Calu3 (cell line): ENCODE measurements at places on chromosomes 13 and 19. TPM values are rescaled to one million over a fixed set of nuclear protein-coding genes. Genes with fewer than 3 reads are reported as not detected.
A peak's percentile ranks its signal among the peaks of the same experiment; 100 is the strongest.

Gene FCGBP
- 3.7 and 5.3 TPM in 2 replicates for total RNA-seq

Gene IZUMO4
- total RNA-seq: 2.7 and 2.8 TPM in 2 replicates

Gene TSSK6
- total RNA-seq: 2.8 and 3.1 TPM in 2 replicates

Gene ZNF229
- total RNA-seq: 4.0 and 4.2 TPM in 2 replicates

Gene RINL
- total RNA-seq: 4.1 TPM in 2 replicates

Gene NCR1
- total RNA-seq: not detected in 2 replicates

Gene SELENOV
- not detected in 2 replicates for total RNA-seq

Gene ZGLP1
- total RNA-seq: 4.6 and 7.0 TPM in 2 replicates

Gene PPM1N
- total RNA-seq: 5.0 and 6.8 TPM in 2 replicates

Gene GFY
- not detected in 2 replicates for total RNA-seq

Gene NRTN
- total RNA-seq: 3.9 and 5.4 TPM in 2 replicates

Gene FFAR1
- total RNA-seq: not detected in 2 replicates

Gene MYO9B
- total RNA-seq: 38.4 and 40.4 TPM in 2 replicates

Gene SYCN
- total RNA-seq: not detected in 2 replicates

Gene SIGLEC9
- total RNA-seq: not detected in 2 replicates

DNA sequence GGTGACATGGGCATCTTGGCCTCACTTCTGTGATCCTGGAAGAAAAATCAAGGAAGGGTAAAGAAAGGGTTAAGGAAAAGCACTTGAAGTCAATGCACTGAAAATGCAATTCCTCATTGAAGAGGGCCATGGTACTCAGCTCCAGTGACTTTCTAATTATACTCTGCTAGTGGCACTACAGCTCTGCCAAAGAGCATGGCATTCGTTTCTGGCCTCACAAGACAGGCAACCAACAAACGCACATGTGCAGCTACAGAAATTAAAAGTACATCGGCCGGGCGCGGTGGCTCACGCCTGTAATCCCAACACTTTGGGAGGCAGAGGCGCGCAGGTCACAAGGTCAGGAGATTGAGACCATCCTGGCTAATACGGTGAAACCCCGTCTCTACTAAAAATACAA, 21.8 kb downstream of the SACS start:
- DNase-seq: no peak

GRCh38 chr19:58545286-58546018, 1.6 kb downstream of the TRIM28 start:
- no peak for DNase-seq

GRCh38 chr13:113260996-113261395, 36.0 kb upstream of the LAMP1 start:
- no peak for DNase-seq

DNA sequence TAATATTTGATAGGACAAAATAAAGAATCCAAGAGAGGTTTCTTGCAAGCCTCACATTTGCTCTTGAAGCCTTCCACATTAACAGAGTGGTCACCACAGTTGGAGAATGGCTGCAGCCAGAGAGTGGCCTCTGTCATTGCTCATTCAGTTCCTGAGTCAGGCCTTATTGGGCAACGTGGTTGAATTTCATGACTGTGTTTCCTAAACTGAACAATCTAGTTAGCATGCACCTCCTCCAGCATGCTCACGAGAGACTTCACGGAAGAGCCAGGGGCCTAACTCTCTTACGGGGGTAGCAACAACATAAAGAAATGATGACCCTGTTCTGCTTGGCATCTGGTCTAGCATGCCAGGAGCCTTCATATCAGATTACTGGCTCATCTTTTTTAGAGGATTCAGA, 9.6 kb upstream of the UBL3 start:
- no peak for DNase-seq

GRCh38 chr19:29372461-29372860, 153.3 kb upstream of the VSTM2B start:
- DNase-seq: no peak

- no peak for DNase-seq
Measured at GRCh38 chr13:102869948-102870676, 24.3 kb downstream of the ERCC5 start.

DNA sequence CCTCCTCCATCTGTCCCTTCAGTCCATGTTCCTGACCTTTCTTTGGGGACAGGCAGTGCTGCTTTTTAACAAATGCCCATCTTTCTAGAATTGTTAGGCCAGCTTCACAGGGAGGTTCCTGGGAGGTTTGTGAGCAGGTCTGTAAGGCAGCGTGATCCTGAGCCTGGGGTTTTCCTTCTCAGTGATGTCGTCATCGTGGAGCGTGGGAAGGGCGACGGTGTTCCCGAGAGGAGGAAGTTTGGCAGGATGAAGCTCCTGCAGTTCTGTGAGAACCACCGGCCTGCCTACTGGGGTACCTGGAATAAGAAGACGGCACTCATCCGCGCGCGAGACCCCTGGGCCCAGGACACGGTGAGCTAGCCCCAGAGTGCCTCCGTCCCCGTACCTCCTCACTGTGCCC, 26.8 kb downstream of the CHAF1A start:
- DNase-seq: no peak

- no peak for DNase-seq
Measured at GRCh38 chr13:101946401-101946800, 455.4 kb downstream of the FGF14 start.

- no peak for DNase-seq
Measured at GRCh38 chr19:3225169-3225485, 666 bp downstream of the CELF5 start.

DNA sequence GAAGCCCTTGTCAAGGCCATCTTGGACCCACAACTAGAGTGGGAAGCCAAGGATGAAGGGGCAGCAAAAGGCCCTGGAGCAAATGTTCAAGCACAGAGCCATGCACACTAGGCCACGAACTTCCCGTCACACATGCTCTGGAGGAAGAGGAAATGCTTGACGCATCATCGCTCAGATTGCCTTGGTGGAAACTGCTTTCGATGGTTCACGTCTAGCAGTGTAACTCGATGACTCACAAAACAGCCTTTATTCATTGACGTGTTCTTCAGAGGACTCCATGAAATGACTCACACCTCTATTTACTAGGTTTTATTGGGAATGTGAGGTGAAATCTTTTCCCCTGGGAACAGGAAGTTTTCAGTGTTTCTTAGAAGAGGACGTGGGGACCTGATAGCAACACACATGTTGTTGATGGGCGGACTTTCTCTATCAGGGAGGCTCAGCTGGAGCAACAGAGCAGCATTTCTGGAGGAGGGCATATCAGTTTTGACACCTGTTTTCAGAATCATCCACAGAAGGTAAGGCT, 79.8 kb upstream of the FLT1 start:
- DNase-seq: peak; percentile 42

- DNase-seq: no peak
Measured at GRCh38 chr13:46536341-46536740, 16.6 kb upstream of the LRCH1 start.

GRCh38 chr19:4664642-4665041, 5.5 kb downstream of the MYDGF start:
- no peak for DNase-seq

DNA sequence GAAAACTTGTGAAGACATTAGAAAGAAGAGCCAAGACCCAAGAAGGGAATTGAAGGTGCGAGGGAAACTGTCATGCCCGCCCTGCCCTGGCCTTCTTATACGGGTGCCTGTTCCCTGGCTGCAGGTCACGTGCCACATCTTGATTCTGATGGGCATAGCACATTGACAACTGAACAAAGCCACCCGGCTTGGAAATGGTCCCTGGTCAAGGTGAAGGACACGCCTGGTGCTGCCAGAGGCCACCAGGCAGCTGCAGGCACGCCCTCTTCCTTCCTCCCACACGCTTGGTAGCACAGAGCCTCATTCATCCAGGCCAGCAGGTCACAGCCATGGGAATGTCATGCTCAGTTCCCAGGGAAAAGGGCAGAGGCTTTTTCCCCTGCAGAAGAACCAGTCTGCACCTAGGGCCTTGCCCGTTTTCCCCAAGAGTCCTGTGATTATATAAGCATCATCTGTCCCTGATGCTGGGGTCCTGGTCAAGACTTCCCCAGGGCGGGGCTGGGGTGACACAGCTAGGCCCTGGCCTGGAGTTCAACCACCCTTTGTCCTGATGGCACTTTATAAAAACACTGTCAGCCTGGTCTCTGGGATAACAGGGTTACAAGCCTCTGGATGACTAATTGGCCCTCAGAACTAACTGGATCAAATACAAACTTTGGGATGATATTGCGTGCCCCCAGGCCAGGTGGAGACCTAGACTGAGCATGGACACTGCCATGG, 56.0 kb downstream of the CDADC1 start:
- peak; percentile 17 for DNase-seq

DNA sequence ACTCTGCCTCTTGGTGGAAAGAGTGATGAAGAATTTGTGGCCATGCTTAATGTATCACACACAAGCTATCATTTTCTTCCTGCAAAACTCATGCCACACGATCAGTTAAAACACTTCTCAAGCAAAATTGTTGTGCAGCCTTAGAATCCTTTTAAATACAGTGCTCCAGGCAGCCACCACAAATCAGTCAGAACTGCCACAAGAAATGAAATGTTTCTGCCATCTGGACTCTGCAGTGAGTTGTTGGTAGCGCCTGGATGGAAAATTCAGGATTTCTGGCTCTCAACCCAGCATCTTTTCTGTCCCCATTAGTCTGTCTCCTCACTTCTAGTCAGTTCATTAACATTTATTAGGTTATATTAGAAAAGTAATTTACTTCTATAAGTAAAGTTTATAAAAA, 179.5 kb downstream of the GPC6 start:
- DNase-seq: no peak

- DNase-seq: no peak
Measured at GRCh38 chr13:75263741-75264407, 218.1 kb downstream of the TBC1D4 start.

DNA sequence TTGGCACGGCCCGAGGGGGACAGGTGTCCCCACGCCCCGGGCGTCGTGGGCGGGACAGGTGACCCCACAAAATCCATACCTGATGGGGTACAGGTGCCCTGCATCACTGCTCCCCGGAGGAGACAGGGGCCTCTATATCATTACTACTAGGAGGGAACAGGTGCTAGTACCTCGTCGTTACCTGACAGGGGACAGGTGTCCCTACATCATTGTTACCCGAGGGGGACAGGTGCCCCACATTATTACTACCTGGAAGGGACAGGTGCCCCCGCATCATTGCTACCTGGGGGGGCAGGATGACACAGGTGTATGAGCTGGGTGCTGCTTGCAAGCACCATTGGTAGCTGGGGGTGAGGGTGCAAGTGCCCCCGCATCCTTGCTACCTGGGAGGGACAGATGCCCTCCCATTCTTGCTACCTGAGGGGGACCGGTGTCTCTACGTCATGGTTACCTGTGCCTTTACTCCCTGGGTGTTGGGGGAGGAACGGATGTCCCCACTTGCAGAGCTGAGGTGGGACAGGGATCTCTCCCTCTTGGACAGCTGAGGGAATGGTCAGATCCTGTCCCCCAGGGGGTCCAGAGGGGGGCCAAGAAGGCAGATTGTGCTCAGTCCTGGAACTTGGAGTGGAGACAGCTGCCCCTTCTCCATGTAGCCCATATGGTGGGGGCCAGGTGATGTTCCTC, 620 bp downstream of the CRTC1 start:
- no peak for DNase-seq

GRCh38 chr13:47407808-47408207, 511.0 kb upstream of the HTR2A start:
- DNase-seq: no peak

GRCh38 chr13:100532090-100532766, 56.4 kb downstream of the GGACT start:
- DNase-seq: no peak

DNA sequence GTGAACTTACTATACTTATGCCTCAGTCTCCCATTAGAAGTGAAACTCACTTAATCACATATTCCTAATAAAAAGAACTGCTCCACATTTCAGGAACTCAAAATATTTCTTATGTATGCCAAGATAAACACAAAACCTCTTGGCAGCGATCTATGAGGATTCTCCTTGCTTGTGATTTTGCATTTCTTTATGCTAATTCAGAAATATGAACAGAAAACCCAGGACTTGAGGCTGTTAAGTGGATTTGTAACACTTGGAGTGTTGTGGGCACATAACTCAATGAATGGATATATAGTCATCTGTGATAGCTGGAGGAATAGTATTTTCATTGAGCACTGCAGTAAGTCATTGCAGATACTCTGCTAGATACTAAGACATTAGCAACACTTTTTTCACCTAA, 5.6 kb upstream of the KATNAL1 start:
- no peak for DNase-seq

GRCh38 chr19:47749326-47749725, 4.0 kb downstream of the NOP53 start:
- no peak for DNase-seq

- DNase-seq: no peak
Measured at GRCh38 chr19:19145281-19145680, 7.0 kb upstream of the TMEM161A start.

GRCh38 chr19:16814526-16815100, 14.6 kb upstream of the SIN3B start:
- no peak for DNase-seq

DNA sequence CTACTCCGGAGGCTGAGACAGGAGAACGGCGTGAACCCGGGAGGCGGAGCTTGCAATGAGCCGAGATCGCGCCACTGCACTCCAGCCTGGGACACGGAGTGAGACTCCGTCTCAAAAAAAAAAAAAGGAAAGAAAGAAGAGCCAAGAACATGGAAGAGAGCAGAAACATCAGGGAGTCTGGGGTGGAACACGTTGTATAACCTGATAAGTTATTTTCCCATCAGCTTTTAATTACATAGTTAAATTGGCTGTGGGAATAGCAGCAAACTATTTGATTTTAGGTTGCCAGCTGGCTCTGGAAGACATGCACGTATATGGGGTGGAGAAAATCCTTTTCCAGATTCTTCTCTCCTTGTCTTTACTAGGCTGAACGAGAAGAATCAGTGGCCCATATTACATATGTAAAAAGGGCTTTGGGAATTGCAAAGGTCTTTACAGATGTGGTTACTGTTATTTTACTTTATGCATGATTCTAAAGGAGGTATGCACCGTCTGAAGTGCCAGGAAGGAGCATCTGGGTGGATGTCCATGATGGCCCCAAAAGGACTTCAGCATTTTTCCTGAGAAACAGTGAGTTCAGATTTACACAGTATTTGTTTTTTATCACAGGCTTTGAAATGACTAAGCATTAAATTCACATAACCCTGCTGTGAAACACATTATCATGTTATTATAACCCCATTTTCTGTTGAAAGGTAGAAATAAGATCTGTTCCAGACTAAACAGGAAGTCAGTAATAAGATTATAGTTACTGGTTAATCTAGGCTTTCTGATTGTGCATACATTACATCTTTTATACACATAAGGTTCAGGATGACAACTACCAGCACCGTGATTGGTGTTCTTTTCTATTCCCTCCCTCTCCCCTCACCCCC, 4.6 kb upstream of the NAA16 start:
- no peak for DNase-seq

DNA sequence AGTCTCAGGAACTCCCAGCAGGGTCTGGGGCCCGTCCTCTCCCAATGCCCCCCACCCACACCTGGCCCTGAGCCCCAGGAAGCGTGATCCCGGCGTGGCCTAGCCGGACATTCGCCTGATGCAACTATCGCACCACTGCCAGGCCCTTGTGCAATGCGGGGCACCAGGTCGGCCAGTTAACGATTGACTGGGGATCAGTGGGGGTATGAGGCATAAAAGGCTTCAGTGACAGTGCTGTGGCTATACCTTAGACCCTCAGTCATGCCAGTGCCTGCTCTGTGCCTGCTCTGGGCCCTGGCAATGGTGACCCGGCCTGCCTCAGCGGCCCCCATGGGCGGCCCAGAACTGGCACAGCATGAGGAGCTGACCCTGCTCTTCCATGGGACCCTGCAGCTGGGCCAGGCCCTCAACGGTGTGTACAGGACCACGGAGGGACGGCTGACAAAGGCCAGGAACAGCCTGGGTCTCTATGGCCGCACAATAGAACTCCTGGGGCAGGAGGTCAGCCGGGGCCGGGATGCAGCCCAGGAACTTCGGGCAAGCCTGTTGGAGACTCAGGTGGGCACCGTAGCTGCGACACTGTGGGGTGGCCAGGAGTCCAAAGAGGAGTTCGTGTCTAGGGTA, at the start of gene ANGPTL8:
TSS of gene ANGPTL8 (plus strand) at position 243 of the 624 bp plus-strand sequence. CDS start at position 262, 19 bp downstream.
- no peak for DNase-seq

GRCh38 chr13:48817166-48817802, 158.4 kb upstream of the FNDC3A start:
- DNase-seq: no peak
